Activated naive CD4-positive, alpha-beta T cell treated with anti-CD3 and anti-CD28 coated beads, Interleukin-2, amount 50 U/mL, for 72 hours (primary cell): ENCODE measurements at places on chromosomes 7 and 10. TPM values are rescaled to one million over a fixed set of nuclear protein-coding genes. Genes with fewer than 3 reads are reported as not detected.

The TBX20 gene
- not detected for total RNA-seq

GRCh38 chr10:33812586-33812985 lies 478.1 kb upstream of the NRP1 start:
- DNase-seq: no peak

- no peak for DNase-seq
Observed at GRCh38 chr7:1750541-1751021, 80.5 kb downstream of the ELFN1 start.

DNA sequence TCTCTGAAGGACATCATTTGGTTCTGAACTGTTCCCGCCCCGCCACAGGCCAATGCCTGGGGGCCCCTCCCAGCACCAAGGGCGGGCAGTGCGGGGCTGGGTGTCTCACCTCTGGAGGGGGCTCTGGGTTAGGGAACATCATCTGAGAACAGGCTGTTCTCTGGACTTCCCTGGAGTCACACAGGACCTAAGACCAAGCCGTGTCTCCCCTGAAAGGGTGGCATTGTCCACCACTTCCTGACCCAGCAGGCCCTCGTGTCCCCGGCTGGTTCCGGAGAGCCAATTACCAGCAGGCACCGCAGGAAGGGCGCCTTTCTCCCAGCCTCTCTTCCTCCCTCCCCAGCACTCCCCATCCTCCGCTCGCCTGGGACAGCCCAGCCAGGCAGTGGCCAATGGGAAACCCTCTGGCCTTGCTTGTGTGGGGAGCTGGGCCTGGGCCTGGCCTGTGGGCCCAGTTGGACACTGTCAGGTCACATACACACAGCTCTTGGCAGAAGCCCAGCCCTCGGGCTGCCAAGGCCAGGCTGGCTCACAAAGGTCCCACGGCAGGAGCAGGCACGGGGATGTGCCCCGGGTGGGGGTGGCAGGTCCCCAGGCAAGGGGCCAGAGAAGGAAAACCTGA lies 119.5 kb downstream of the SPDYE5 start:
- DNase-seq: no peak

GRCh38 chr7:150791304-150791703 lies 8.9 kb downstream of the TMEM176B start:
- DNase-seq: no peak

The CRHR2 gene
- total RNA-seq: not detected

The WDFY4 gene
- 0.25 TPM for total RNA-seq

- DNase-seq: no peak
Observed at GRCh38 chr10:64863836-64864235, 1342.6 kb downstream of the REEP3 start.

DNA sequence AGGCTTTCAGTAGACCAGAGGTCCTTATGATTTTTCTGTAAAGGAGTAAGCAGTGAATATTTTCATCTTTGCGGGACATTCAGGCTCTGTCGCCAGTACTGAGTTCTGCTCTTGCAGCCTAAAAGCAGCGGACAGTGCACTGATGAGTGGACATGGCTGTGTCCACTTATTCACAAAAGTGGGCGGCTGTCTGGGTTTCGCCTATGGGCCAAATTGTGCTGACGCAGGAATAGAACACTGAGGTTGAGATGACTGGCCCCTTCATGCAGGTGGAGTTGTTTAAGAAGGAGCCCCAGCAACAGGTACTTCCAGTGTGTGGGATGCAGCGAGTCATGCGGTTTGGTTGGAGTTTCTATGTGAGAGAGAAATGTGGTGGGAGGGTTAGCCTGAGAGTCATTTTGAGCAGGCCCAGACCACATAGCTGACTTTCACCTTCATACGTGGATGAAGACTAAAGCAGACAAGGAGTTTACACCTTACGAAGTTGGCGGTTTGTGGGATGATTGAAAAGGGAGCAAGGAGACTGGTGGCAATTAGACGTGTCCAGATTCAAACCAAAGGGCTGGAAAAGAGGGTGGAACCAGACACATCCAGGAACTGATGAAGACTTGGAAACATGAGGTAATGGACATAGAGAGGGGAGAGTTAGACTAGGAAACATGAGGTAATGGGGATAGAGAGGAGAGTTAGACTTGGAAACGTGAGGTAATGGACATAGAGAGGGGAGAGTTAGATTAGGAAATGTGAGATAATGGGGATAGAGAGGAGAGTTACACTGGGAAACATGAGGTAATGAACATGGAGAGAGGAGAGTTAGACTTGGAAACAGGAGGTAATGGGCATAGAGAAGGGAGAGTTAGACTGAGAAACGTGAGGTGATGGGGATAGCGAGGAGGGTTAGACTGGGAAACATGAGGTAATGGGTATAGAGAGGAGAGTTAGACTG lies 38.2 kb downstream of the WDR37 start:
- DNase-seq: peak; percentile 71

The NOS3 gene
- total RNA-seq: 12.7 TPM

The ZNF425 gene
- total RNA-seq: 0.45 TPM

DNA sequence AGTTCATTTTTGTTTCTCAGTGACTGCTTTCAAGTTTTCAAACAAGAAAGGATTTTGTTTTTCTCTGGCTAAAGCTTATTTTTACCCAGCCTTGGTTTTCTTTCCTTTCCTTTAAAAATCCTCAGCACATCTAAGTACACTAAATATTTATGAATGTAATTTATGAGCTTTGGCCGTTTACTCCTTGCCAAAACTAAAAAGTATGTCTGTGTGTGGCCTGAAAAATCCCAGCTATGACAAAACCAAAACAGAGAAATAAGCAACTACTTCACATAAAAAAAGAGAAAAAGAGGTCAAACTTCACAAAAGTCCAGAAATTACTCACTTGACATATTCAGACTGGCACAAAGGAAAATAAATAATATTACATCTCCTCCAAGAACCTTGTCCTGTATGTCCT lies 365.1 kb upstream of the NFE2L3 start:
- no peak for DNase-seq

GRCh38 chr10:133117688-133118071 lies 30.0 kb downstream of the ADGRA1 start:
- no peak for DNase-seq

DNA sequence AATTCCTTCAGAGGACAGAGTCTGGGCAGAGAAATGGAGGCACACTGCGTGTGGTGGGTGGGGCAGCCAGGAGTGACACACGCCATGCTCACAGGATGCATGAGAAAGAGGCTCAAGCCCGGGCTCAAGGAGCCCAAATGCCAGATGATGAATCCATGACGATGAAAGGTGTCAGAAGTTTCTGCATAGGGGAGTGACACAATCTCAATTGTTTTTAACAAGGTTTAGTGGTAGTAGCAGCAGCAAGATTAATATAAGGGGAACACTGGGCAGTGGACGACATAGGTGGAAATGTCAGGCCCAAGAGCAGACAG lies 126.1 kb downstream of the TNS3 start:
- no peak for DNase-seq

DNA sequence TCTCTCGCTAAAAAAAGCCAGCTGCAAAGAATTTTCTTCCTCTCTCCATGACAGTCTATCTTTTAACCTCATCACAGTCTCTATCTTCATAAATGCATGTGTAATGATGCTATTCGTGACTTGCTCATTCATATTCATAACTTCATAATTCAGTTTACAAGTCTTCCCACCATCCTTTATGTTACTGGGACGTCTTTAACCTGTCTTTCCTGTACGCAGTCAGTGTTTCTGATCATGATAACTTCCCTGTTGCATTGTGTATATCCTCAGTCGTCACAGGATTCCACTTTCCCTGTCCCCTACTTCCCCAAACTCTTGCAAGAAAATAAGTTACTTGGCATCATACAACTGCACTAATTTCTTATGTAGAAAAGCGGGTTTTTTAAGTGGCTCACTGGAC lies 165.6 kb upstream of the ASAH2 start:
- DNase-seq: no peak

- DNase-seq: no peak
Observed at GRCh38 chr7:93228302-93228701, 2.0 kb upstream of the HEPACAM2 start.

The HOXA11 gene
- not detected for total RNA-seq

- DNase-seq: no peak
Observed at GRCh38 chr10:35927341-35927740, 285.2 kb upstream of the FZD8 start.

GRCh38 chr10:35335133-35336083 lies 901 bp upstream of the CCNY start:
- no peak for DNase-seq

The CYP2C18 gene
- total RNA-seq: 0.68 TPM

- no peak for DNase-seq
Observed at GRCh38 chr7:98348726-98349474, 52.0 kb downstream of the BAIAP2L1 start.

DNA sequence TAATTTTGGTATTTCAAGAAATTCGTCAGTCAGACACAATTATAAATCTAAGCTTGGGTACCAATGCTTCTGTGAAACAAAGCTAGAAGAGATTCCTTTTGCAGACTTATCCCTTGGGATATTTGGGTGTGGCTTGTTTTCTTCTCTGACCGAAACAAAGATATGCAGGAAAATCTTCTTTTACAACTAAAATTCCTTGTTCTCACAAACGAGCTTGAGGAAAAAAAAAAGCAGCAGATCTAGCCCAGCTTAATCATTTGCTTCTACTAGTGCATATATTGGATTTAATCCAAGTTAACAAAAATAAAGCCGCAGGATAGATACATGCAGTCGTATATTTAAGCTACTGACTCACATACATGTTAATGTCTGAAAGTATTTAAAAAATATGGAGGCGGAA lies 104.2 kb downstream of the PRTFDC1 start:
- no peak for DNase-seq

GRCh38 chr10:5844345-5845055 lies 31.3 kb upstream of the GDI2 start:
- no peak for DNase-seq

DNA sequence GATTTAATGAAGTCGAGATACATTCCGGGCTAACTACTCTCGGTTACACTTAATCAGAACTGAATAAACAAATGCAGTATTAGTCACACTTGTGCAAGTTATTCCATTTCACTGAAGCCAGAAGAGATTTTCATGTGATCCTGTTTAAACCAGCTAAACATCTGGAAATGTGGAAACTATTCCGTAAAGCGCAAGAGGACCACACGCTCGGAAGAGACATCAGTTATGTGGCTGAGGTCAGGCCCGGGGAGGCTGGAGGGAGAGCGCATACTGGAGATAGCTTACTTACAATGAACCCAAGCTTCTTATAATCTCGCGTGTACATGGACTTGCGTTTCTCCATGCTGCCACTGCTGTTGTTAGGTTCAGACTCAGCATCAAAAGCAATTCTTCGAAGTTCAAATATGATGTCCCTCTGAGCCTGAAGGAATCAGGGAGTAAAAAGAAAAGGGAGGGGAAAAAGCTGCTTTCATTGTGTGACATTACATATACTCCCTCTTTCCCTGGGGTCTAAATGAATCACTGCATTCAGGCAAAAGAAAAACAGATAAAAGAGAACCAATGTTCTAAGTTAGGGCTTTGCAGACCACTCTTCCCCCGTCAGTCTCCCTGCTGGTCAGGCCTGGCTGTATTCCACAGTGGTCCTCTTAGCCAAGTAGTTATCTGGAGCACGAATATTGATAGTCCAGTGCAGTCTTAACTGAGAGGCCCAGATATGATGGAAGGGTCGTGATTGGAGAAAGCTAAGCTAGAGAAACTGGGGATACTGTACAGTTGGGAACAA lies 237.4 kb downstream of the ELMO1 start:
- DNase-seq: no peak
